PC-3 (cell line): ENCODE measurements at places on chromosomes 16 and 17.

DNA sequence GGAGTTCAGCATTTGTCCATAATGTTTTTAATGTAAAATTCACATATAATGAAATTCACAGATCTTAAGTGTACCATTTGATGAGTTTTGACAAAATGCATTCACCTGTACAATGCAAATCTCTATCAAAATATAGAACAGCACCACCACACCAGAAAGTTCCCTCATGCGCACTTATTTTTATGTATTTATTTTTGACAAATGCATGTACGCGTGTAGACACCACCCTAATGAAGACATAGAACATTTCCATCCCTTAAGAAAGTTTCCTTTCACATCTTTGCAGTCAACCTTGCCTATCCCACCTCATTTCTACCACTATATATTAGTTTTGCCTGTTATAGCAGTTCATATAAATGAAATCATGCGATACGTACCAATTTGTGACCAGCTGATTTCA is 15.6 kb upstream of the IL4R start:
- no peak for DNase-seq

GRCh38 chr17:48247603-48248002 is 140.0 kb downstream of the SNX11 start:
- DNase-seq = no peak

GRCh38 chr17:62110923-62111484 is 45.9 kb upstream of the MED13 start:
- DNase-seq = peak; percentile 70

DNA sequence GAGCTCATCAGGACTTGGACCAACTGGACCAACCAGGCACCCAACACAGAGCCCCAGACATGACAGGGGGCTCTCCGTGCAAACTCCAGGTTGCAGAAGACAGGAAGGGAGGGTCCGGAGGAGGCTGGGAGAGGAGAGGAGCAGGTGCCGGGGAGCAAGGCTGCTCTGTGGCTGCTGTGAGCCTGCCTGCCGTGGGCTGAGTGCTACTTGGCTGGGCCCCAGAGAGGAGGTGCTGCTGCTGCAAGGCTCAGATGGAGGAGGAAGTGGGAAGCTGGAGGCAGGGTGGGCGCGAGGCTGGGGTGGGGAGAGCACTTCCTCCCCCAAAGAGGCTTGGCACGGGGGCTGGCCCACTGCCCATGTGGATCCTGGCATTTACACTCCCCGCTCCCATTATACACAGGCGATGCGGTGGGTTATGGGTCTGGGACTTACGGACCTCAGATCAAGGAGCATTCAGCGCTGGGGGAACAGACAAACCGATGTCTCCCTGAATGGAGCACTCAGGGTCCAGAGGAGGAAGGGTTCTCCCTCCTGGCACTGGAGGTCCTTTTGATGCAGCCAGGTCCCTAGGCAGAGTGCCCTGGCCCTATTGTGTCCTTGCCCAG is 15.9 kb downstream of the EPOP start:
- no peak for DNase-seq

DNA sequence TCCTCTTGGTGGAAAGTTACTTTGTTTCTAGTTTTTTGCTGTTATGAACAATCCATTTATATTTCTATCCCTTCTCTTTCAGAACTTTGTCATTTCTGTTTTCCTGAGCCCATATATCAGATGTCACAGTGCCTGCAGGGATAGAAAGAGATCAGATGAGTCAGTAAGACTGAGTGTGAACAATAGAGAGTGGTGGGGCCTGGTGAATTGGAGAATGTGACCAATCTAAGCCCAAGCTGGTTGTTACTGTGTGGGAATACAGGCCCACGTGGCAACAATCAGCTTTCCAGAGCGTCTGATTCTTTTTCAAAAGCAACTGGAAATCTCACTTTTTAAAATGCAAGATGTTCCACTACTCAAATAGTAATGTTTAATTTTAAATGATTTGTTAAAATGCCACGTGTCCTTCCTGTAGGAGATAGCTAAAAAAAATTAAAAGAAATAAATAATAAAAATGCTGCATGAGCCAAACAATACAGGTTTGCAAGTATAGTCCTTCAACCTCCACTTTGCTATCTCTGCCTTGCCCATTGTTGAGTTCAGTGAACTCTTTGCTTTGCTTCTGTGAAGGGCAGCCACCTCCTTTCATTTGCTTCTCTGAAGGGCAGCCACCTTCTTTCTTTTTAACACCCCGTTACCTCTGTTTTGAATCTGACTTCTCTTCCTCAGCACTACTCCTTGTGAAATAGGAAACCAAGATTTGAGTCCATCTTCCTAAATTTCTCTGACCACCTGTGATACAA is 9.6 kb downstream of the DCTN5 start:
- DNase-seq = peak; percentile 35
